Amniotic stem cell (primary cell): ENCODE measurements at places on chromosomes 5 and 9.

- DNase-seq: no peak
Observed at GRCh38 chr5:56685503-56686217, 129.7 kb upstream of the MAP3K1 start.

DNA sequence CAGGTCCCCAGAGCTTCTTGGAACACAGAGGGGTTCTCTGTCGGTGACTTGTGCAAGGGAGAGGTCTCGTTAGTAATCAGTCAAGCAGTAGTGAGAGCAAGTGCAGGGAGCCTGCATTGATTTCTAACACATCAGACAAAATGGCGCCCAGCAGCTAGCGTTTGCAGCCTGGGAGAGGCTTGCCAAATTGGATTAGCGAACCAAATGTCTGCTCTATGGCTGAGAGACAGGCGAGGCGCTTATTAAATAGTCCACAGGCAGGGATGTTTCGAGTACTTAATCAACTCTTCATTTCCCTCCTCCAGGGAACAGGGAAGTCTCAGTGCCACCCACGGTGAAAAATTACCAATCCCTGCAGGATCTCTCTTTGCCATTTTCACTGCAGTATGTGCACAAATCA, 131.4 kb upstream of the SHB start:
- DNase-seq: no peak

GRCh38 chr9:27539479-27540441, 10.1 kb upstream of the MOB3B start:
- no peak for DNase-seq

DNA sequence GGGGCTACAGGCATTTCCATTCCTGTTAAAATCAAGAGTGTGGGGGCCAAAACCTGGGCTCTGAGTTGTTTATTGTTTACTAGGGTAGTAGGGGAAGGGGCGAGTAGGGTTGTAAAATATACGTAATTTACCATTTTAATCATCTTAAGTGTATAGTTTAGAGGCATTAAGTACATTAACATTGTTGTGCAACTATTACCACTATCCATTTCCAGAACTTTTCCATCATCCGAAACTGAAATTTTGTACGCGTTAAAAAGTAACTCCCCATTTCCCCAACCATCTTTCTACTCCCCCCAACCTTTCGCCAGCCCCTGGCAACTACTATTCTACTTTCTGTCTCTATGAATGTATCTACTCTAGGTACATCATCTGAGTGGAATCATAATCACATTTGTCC, 3.6 kb upstream of the FOXD1 start:
- DNase-seq: no peak

GRCh38 chr5:98200726-98201541, 572.5 kb upstream of the RGMB start:
- no peak for DNase-seq

- no peak for DNase-seq
Observed at GRCh38 chr5:177325868-177326381, 14.2 kb upstream of the MXD3 start.

DNA sequence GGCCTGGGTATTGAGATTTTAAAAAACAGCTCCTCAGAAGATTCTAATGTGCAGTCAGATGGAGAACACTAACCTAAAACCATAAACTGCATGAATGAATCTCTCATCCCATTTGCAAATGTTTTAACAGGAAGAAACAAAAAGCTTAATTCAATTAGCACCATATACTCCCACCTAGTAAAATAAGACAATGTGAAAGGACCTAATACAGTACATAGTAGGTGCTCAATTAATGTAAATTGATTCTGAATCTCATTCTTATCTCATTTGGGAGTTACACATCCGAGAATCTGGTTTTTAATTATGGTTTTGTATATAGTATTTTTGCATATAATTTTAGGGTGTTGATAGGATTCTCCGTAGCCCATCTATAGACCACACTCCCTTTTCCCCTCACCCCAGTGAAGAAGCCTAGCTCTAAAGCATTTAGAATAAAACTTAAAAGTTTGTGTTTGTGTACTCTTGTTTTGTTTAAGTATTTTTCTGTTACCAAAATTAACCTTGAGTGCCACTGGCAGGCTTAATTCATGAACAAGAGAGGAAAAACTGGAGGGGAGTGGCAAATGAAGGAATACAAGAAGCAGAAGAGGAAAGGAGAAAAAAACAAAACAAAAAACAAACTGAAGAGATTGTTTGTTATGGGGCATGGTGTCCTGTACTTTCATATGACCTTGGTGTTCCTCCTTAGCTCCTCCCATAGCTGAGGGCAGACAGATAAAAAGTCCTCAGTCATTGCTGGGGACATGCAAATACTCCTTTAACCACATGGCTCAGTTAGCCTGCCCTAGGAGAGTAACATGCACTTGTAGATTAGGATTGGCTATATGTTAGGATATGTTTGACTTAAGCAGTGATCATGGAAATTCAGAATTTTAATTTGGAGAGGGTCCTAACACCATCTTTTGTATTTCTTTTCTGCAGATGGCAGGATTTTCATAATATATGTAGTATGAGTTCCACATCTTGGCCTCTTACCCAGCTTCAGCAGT, 1.2 kb downstream of the RNF14 start:
- DNase-seq: no peak

- DNase-seq: no peak
Observed at GRCh38 chr5:22531986-22532385, 321.2 kb downstream of the CDH12 start.

DNA sequence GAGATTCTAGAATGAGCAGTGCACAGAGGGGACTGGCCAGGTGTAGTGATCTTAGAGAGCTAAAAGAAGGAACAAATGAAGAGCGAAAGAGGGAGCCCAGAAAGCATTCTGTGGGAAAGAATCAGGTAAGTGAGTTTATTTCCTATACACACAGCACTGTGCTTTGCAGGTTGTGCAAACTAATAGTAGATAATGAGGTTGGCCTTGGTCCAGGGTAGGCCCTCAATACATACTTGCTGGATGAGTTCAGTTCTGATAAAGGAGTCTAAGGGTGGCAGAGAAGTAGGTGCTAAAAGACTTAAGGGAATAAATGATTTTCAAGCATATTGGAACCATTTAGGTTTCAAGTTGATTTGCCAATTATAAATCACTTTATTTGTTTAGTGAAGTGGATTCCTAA, 122.0 kb downstream of the NPR3 start:
- DNase-seq: no peak

DNA sequence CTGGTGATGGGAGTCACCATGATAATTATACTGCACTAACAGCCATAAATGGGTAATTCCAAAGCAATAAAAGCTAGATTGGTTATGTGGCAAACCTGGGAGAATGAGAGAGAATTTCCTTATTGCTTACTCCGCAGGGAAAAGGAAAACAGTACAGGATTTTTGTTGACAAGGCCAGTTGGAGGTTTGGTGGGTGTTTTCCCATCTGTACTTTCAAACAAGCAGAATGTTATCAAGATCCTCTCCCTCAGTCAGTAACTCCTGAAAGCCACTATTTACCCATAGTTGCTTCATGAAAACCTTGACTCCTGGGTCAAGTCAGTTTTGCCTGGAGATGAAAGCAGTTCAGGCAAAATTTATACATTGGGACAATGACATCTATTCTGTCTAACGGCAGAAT, 26.4 kb downstream of the IL9 start:
- no peak for DNase-seq

DNA sequence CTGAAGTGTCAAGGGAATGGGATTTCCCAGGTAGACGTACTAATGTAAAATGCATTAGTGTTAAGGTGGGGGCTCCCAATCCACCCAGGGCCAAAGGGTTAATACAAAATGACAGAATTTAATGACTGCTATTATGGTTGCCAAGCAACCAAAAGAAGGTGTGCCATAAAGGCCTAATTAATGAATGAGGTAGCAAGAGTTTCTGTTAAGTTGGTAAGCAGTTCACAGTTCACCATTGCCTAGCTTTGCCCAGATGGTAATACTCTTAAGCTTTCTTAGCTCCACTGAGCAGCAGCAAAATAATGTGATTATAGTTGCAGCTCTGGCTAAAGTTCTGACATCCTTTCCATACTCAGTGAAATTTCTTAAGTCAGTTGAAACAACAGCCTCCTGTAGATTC, 211.7 kb downstream of the DENND1A start:
- DNase-seq: no peak

DNA sequence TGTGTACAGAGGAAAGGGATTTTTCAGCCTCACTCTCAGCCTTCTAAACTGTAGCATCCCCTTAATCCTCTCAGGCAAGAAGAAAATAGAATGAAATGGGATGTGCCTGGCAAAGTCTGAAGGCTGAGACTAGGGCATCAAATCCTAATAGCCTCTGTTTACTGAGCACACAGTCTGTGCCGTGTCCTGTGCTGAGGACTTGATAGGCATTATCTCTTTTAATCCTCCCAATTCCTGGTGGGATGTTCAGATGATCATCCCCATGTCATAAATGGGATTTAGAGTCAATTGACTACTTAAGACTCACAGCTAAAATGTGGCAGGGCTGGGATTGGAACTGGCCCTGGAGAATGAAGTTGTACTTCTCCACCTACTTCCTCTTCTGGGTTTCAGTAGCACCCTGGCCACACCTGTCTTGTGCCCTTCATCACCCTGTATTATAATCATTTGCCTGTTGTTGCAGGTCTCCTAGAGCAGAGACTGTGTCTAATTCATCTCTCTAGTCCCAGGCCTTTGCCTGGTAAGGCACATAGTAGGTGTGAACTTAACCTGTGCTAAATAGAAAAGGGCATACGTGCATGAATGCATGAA, 81.0 kb downstream of the WWC1 start:
- DNase-seq: no peak

DNA sequence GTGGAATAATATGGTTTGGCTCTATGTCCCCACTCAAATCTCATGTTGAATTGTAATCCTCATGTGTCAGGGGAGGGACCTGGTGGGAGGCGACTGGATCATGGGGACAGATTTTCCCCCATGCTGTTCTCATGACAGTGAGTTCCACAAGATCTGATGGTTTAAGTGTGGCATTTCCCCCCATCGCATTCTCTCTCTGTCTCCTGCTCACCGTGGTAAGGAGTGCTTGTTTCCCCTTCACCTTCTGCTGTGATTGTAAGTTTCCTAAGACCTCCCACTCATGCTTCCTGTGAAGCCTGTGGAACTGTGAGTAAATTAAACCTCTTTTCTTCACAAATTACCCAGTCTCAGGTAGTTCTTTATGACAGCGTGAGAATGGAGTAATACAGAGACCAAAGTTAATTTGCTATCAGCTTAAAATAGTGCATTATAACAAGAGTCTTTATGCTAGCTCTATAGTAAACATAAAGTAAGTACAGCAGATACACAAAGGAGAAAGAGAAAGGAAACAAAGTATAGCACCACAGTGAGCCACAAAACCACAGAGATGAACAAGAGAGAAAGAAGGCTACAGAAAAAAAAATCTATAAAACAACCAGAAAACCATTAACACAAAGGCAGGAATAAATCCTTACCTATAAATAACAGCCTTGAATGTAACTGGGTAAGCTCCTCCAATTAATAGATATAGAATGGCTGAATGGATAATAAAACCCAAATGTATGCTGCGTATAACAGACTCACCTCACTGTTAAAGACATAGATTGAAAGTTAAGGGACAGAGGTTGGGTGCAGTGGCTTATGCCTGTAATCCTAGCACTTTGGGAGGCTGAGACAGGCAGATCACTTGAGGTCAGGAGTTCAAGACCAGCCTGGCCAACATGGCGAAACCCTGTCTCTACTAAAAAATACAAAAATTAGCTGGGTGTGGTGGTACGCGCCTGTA, 39.7 kb downstream of the RAPGEF6 start:
- DNase-seq: no peak

DNA sequence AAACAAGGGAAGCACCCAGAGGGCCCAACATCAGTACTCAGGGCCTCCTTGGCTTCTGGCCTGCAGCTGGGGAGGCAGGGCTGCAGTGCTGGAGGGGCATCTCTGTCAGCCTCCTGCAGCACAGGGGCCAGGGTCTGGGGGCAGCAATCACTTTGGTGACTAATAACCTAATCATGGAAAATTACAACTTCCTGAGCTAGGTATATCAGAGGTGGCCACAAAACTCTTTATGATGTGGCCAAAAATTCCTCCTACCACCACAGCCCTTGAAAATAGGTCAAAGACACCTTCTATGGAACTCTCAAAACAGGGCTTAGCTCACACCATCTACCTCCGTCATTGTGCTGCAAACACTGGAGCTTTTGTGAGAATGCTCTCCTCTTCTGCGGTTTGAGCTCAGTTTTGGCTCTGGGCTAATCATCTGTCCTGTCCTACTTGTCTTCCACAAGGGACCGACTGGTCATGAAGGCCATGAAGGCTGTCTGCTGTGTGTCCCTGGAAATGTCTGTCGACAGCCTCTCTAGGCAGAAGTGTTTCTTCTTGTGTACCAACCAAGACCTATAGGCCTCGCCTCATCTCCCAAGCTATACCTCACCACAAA, 28.6 kb downstream of the CSF2 start:
- DNase-seq: no peak

GRCh38 chr5:144422018-144422727, 251.5 kb downstream of the KCTD16 start:
- no peak for DNase-seq

- DNase-seq: no peak
Observed at GRCh38 chr5:67465537-67466207, 269.1 kb upstream of the CD180 start.

DNA sequence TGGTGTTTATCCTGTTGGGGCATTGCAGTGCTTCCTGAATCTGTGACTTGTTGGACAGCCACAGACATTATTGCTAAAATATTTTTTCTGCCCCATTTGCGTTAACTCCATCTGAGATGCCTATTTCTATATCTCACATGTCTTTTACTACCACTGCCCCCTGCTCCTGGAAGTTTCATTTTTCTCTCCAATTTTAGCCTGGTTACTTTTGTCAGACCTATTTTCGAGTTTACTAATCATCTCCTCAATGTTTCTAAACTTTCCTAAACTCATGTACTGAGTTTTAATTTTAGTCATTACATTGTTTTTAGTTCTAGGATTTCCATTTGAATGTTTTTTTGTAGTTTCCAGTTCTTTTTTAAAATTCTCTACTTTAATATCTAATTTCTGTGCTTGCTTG, 17.6 kb downstream of the HAPLN1 start:
- no peak for DNase-seq

DNA sequence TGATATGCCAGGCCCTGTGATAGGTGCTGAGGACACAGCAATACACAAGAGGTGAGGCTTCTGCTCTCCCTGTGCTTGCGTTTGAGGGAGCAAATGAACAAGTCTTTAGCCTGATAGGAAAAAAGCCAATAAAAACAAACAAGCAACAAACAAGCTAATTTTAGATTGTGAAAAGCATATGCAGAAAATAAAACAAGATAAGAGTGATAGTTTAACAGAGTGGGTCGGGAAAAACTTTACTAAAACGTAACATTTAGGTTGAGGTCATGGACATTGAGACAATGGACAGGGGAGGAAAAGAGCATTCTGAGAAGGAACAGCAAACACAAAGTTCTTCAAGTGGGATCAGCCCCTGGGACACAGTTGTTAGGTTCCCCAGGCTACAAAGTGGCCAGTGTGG, 4.3 kb downstream of the SMIM3 start:
- DNase-seq: no peak
